ENCODE measurements at places on chromosomes 6 and 20.

DNA sequence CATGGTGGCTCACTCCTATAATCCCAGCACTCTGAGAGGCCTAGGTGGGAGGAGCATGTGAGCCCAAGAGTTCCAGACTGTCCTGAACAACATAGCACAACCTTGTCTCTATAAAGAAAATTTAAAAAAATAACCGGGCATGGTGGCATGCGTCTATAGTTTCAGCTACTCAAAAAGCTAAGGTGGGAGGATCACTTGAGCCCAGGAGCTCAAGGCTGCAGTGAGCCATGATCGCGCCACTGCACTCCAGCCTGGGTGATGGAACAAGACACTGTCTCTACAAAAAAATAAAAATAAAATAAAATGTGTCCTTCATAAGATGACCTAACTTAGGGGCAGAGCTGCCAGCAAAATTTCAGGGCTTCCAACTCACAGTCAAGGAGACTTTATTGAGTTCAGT is 12.6 kb downstream of the ID4 start:
- no peak for DNase-seq

DNA sequence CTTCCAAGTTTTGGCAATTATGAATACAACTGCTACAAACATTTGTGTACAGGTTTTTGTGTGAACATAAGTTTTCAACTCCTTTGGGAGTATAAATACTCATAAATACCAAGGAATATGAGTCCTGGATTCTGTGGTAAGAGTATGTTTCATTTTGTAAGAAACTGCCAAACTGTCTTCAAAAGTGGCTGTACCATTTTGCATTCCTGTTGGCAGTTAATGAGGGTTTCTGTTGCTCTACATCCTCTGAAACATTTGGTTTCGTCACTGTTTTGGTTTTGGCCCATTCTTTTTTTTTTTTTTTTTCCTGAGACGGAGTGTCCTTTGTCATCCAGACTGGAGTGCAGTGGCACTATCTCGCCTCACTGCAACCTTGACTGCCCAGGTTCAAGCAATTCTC is 8.5 kb downstream of the AP5S1 start:
- no peak for DNase-seq

DNA sequence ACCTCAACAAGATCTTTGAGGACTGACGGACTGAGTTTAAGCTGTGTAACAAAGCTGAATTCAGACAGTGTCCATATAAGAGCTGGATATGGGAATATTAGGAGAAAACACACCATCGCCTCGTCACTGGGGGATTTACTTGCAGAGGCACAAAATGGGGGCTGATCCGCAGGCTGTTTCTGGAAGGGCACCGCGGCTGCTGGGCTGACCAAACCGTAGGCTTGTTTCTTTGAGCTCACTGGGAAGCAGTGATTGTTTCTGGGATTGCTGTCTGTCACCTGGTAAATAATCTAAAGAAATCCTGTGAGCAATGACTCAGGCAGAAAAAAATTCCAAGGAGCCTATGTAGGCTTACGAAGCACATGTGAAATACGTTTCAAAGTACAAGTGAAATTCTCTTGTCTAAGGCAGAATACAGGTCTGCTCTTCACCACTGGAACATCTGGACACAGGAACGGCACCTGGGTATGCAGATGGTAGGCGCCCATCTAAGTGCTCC is 63.9 kb upstream of the MPC1 start:
- no peak for DNase-seq

DNA sequence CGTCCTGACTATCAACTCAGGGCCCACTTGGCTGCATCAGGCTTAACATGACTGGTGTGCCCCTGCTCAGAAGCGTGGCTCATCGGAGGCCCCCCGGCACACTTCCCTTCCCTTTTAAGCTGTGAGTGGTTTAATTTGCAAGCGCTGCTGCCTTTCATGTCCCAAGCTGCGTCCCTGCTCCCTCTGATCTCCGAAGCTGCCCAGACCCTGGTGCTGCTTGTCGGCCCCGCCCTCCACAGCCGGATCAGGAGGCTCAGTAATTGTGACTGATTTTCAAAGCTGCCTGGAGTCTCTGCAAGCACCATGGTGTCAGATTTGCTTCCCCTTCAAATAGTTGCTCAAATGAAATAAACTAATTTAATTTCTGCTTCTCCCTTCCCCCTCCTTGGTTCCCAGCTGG is 71.1 kb downstream of the CDH22 start:
- no peak for DNase-seq

- no peak for DNase-seq
Observed at GRCh38 chr20:15760001-15760621, 813.1 kb downstream of the KIF16B start.

GRCh38 chr20:61718361-61719005 is 347.2 kb downstream of the TAF4 start:
- no peak for DNase-seq

DNA sequence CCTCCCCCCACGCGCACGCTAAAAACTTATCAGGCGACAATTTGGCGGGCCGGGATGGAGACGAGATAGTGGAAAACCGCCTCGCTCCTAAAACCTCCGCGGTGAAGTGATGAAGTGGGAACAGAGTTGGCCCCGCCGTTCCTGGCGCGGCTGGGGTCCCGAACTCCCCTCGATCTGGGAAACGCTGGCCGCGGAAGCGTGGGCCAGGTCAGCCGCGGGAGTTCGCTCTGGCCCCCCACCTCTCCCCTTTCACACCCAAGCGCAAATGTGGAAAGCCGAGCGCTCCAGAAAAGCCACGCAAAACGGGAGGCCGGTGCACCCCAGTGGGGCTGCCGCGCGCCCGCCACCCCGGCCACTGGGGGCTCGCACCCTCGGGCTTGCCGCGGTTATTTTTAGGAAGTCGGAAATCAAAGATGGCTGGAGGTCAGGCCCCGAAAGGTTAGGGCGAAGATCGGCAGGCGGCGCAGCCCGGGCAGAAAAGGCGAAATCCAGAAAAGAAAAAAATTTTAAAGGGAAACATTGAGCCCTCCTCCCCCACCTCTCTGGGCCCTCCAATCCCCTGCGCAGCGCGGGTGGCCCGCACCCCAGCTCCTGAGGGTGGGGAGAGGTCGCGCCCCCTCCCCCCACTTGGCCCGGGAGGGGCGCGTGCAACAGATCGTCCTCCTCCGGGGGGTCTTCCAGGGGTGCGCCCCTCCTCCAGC is 1.0 kb downstream of the SALL4 start:
- no peak for DNase-seq

GRCh38 chr6:30006170-30007131 is 54.6 kb upstream of the POLR1H start:
- DNase-seq, result no peak

- DNase-seq, result no peak
Observed at GRCh38 chr6:101650402-101651100, 257.0 kb downstream of the GRIK2 start.

GRCh38 chr6:154399097-154399496 is 42.5 kb upstream of the IPCEF1 start:
- no peak for DNase-seq

GRCh38 chr6:15363523-15364400 is 117.9 kb downstream of the JARID2 start:
- no peak for DNase-seq

- no peak for DNase-seq
Observed at GRCh38 chr20:52975029-52975732, 3.0 kb downstream of the TSHZ2 start.

GRCh38 chr6:81999270-81999669 is 246.8 kb upstream of the TENT5A start:
- no peak for DNase-seq

DNA sequence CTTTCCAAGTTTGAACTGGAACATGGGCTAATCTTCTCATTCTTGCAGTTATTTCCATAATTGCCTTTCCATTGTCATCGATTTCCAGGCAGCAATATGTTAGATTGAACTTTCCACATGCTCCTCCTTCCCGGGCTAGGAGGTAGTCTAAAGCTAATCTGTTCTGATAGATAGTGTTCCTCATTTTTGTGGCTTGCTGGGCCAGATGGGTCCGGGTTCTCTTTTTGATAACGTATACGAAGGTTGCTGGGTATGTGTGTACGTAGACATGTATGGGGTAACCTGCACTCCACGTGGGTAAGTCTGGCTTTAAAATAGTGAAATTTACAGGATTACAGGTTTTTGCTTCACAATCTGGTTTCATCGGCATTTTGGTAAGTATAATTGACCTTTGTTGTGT is 14.0 kb upstream of the GMPR start:
- DNase-seq, result no peak

GRCh38 chr20:37948956-37949355 is 46.0 kb downstream of the VSTM2L start:
- DNase-seq, result no peak

- no peak for DNase-seq
Observed at GRCh38 chr6:121503589-121503991, 68.1 kb downstream of the GJA1 start.

DNA sequence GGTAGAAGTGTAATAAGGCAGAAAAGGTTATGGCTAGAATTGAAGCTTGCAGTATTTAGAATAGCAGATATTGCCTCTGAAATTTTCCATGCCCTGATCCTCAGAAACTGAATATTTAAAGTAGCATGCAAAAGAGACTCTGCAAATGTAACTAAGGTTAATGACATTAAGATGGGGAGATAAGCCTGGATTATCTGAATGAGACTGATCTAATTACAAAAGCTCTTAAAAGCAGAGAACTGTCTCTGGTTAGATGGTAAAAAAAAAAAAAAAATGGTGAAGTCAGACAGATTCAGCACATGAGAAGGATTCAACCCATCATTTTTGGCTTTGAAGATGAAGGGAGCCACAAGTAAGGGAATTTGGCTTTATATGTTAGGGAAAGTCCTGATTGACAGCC is 503.7 kb upstream of the IRAK1BP1 start:
- no peak for DNase-seq

GRCh38 chr6:47000842-47001241 is 41.3 kb downstream of the ADGRF1 start:
- no peak for DNase-seq

DNA sequence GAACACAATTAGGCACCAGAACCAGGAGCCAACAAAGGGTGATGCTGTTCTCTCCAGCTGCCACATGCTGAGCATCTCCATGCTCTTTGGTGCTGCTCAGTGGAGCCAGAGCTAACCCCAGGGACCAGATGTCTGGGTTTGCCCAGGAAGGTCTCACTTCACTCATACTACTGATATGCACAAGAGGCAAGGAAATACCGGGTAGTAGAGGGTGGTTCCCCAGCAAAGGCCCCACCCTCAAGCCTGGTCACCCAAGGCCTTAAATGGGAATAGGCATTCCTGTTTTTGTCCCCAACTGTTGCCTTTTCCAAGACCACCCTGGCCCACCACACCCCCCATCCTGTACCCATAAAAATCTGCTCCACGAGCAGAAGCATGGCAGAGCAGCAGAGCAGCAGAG is 204.5 kb upstream of the TAB2 start:
- no peak for DNase-seq

DNA sequence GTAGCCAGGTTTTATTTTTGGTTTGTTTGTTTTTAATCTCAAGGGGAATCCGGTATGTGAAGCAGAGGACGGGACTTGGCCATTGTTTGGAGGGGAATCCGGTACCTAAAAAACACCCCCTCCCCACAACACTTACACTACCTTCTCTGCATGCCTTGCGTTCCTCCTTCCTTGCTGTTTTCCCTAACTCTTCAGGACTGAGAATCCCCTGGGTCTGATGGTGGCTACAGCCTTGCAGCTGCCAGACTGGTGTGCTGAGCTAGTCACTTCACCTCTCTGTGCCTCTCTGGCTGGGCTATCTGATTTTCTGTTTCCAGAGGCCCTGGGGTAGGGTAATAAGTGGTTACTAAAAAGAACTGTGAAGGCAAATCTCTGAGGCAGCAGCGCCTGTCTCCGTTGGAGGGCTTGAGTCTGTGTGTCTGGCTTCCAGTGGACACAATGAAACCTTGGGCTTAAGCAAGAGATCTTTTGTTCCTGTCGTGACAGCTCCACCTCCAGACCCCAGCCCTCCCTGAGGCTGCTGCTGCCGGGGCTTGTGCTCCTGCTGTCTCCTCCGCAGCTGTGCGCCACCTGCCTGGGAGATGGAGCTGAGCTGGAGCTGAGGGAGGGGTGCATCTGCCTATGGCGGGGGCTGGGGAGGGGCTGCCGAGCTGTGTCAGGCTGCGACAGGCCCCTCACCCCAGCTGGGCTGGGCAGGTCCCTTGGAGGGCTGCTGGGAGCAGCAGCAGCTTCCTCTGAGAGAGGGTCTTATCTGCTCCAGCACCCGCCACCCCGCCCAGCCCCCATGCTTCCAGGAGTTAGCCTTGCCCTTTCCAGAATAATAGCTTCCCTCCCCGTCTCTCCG is 65.8 kb upstream of the CCDC167 start:
- no peak for DNase-seq

DNA sequence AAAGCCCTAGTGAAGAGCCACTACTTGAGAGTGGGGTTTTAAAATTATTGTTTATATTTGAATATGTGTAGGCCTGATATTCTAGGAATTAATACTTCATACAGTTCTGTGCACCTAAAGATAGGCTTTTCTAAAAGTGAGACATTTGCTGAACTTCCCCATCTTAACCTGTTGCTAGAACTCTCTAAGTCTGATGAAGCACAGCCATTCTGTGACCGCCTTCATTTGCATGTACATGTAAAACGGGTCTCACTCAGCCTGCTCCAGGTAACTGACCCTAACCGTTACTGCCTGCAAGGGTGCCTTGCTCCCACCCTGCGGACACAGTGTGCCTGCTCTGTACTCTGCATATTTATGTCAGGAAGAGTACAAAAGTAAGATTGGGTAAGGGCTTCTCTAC is 44.3 kb upstream of the IRF4 start:
- no peak for DNase-seq

- no peak for DNase-seq
Observed at GRCh38 chr6:99761711-99762110, 155.1 kb downstream of the PRDM13 start.

GRCh38 chr6:97586344-97586743 is 303.3 kb upstream of the MMS22L start:
- peak; percentile 20 for DNase-seq

GRCh38 chr6:88045521-88046136 is 2.0 kb upstream of the SPACA1 start:
- no peak for DNase-seq

- DNase-seq, result no peak
Observed at GRCh38 chr20:8903655-8904605, 165.0 kb upstream of the PLCB4 start.

DNA sequence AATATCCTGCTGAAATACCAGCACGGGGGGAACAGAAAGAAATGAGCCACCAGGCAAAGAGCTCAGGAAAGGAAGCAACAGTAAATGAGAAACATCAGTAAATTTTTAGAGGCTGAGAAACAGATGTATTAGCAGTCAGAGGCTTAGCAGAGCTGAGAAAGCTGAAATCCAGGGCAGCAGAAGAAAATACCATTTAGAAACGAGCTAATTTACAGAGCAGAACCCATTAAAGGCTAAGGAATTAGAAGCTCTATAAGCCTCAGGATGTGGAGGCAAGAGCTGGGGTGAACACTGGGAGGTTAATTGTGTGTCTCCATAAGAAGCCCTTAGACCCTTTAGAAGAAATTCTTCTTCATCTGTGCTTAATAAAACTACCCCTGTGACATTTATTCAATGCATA is 178.6 kb upstream of the RGS17 start:
- no peak for DNase-seq
